Nucleus accumbens (tissue), 56 donors: ENCODE measurements at places on chromosomes 4 and X.

- no peak for DNase-seq
Measured at GRCh38 chr4:147843162-147843561, 111.3 kb downstream of the ARHGAP10 start.

- no peak for DNase-seq
Measured at GRCh38 chrX:71198066-71198465, 25.0 kb upstream of the GJB1 start.

DNA sequence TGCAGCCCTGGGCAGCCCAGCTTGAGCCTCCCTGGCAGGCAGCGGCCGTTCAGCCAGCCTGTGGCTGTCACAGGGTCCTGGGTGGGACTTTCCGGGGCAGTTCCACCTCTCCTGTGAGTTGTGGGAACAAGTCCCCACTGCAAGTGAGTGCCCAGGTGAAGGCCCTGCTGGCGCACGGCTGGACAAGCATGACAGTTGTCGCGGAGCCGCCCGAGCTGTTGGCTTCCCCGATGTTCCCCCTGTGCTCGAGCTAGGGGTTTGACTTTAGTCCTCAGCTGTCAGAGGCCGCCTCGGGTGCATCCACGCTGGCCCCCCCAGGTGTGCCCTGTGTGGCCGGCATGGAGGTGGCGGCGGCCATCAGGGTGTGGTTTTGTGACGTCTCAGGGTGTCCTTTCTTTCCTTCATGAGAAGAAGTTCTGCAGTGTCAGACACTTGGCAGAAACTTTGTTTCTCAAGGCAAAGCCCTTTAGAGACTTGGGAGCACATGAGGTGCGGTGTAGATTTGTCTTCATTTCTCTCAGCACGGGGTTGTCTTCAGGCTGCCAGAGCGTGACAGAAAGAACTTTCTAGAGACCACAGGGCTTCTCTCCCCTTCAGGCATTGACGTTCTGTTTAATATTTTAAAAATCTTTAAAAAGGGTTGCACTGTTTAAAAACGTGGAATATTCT lies 69.4 kb upstream of the HGFAC start:
- no peak for DNase-seq

GRCh38 chrX:144566592-144566991 lies 680.7 kb upstream of the SPANXN1 start:
- DNase-seq = no peak

DNA sequence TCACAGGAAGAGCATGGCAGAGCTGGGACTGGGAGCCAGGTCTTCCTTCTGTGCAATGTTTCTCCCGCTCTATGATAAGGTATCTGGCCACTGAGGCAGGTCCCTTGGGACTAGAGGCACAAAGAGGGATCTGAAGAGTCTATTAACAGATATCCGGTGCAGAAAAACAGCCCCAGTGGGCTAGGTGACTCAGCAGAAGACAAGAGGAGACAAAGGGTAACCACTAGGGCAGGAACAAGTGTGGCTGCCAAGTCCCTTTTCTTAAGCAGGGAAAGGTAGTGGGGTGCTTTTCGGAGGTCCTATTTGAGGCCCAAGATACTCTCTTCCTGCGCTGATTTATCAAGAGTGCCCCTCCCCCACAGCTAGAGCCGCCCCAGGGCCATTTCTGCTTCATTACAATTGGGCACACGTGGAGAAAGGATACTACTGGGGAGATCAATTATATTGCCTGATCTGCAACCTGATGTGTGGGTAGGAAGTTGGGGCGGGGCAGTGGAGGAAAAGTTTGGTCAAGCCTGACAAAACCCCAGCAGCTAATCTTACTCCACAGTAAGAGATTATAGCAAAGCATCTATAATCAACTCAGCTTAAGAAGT lies at the start of gene DGAT2L6:
TSS of gene DGAT2L6 (plus strand) at position 546 of the 596 bp plus-strand sequence. CDS start 100 bp downstream, outside the sequence.
- DNase-seq = no peak

- no peak for DNase-seq
Measured at GRCh38 chrX:350148-350533, 31.5 kb upstream of the GTPBP6 start.

GRCh38 chrX:109934434-109934833 lies 68.5 kb upstream of the TMEM164 start:
- DNase-seq = no peak

DNA sequence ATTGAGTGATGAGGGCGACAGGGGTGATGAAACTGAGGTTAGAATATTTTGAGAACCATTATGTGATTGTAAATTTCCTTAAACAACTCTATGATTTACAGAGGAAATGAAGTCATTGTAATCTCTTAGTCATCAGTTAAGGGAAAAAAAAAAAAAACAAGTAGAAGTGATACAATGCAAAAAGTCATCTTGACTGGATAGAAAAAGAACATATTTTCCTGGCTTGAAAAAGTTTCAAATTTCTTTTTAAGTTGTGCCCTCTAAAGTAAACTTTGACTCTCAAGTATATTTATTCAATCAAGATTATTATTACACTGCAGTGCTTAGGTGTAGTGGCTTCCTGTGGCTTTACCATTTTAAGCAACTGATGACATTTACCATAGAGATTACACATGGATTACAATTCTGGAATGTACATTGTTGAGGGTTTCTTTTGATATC lies 40.6 kb downstream of the GABRB1 start:
- DNase-seq = no peak

DNA sequence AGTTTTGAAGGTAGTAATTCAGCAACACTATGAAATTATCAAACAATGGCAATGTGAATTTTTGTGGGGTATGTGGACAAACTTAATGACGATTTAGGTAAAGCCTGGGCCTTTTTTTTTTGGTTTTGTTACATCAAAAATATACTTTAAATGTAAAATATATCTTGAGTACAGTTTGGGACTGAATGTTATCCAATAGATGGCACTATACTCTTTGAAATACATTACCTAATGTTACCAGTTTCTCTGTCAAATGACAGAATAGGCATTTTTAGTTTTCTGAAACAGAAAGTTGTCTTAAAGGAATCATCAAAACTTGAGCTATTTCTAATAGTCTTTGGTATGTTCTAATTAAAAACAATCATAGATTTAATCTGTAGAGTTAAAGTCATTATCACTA lies 1651.9 kb downstream of the C4orf33 start:
- DNase-seq = no peak

DNA sequence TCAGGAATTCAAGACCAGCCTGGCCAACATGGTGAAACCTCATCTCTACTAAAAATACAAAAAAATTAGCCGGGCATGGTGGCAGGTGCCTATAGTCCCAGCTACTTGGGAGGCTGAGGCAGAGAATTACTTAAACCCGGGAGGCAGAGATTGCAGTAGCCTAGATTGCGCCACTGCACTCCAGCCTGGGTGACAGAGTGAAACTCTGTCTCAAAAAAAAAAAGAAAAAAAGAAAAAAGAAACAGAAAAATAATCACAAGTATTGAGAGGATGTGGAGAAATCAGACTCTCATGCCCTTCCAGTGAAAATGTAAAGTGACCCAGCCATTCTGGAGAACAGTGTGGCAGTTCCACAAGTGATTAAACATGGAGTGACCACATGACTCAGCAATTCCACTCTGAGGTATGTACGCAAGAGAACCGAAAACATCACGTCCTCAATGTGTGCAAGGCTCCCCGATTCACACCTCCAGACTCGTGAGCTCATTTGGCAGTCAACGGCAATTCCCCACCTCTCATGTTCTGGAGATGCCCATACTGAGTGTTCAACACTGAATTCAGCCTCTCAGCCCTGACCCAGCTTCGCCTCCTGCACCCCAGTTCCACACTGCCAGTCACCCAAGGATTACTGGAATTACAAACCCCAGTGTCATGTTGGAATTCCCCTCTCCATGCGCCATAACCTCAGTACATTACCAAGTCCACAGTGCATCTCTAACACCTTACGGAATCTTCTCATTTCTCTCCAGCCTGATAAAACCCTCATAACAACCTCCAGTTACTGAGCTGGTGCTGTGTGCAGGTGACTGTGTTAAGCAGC lies 21.1 kb downstream of the ACOX3 start:
- no peak for DNase-seq

GRCh38 chr4:153497091-153497531 lies 31.0 kb downstream of the TMEM131L start:
- no peak for DNase-seq

GRCh38 chr4:78707793-78708192 lies 68.4 kb upstream of the BMP2K start:
- DNase-seq = no peak

GRCh38 chr4:119797238-119797894 lies 168.8 kb upstream of the PDE5A start:
- DNase-seq = no peak

- no peak for DNase-seq
Measured at GRCh38 chr4:81498046-81498445, 26.3 kb upstream of the RASGEF1B start.

GRCh38 chr4:99180382-99181070 lies 36.4 kb upstream of the ADH4 start:
- no peak for DNase-seq

GRCh38 chr4:186840222-186840701 lies 116.6 kb upstream of the FAT1 start:
- no peak for DNase-seq

GRCh38 chr4:102574317-102574716 lies 73.2 kb downstream of the NFKB1 start:
- no peak for DNase-seq

- no peak for DNase-seq
Measured at GRCh38 chr4:140069066-140069465, 84.9 kb downstream of the MAML3 start.

DNA sequence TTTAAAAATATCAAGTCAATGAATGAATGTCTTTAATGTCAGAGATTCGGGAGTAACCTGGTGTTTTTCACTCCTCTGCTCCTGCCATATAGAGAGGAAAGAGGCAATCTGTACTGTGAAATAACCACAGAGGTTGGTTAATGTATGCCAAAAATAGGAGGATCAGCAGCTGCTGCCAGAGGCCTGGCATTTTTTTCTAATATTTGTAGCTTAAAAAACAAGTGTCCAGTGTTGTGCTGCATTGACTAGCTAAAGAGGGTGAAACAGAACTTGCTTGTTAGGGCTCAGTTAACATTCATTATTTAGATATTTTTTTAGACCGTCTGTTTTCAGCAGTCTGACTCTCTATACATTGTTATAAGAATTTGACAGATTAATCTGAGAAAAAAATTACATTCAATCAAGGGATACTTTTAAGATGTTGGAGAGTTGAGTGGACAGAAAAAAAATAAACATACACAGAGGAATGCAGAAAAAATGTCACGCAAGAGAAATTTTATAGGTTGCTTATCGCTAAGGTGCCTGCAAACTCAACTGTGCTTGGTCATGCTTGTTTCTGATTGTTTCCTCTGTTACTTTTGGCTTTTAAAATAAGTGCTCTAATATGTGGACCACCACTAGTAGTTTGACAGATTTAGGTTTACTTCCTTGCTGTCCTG lies 392.3 kb upstream of the GALNT7 start:
- no peak for DNase-seq

DNA sequence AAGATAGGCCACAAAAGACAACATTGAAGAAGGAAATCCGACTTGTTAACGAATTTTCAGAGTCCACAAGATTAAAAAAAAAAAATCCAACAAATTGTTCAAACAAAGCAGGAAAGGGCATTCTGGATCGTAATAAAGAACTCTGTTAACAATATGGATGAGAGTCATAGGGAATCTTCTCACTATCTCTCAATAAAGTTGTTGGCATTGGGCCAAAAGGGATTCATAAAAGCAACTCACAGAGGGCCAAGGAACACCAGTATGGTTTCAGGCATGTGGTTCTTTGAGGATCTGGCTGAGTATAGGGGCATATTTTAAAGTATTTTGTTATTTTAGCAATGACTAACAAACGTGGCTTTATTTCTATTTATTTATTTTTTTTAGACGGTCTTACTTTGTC lies 49.5 kb downstream of the SHISA3 start:
- no peak for DNase-seq

GRCh38 chr4:127181001-127181400 lies 451.8 kb upstream of the INTU start:
- DNase-seq = no peak

GRCh38 chr4:3668825-3669552 lies 97.2 kb upstream of the ADRA2C start:
- no peak for DNase-seq
